ENCODE measurements at places on chromosomes 7 and 10. TPM values are rescaled to one million over a fixed set of nuclear protein-coding genes. Genes with fewer than 3 reads are reported as not detected.

Gene UNC5B
- total RNA-seq = 8.0 TPM

DNA sequence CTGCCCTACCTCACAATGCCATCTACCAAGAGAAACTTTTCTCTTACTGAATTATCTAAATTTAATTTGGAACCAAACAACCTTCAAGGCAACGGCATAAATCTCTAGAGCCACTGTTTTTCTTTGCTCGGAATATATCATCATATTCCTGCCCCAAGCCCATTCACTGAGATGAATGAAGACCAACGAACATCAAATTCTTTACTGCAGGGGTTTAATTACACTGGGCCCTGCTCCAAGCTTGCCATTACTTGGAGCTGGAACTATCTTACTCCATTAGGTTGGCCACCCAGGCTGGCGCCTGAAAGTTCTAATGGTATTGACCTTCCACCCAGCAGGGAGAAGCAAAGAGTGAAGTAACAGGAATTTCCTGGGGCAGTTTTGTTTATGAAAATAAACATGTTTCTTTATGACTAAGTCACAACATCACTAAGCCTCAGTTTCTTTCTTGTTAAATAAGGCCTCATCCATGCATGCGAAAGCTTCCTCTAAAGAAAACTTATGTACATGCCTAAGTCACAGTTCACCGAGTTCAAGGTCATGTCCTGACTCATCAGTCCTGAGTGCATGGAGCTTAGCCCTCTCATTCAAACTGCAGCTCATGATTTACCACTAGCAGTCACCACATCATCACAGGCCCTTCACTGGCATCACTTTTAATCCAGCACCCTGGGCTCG lies 42.1 kb upstream of the ANAPC16 start:
- no peak for DNase-seq

Gene TDRD1
- total RNA-seq = not detected

GRCh38 chr10:77072836-77073662 lies 564.6 kb downstream of the KCNMA1 start:
- no peak for DNase-seq

Gene CYP2E1
- 0.13 TPM for total RNA-seq

Gene TLX1
- total RNA-seq = 0.60 TPM

- no peak for DNase-seq
Measured at GRCh38 chr7:1539181-1539881, 8.8 kb downstream of the MAFK start.

Gene TPST1
- total RNA-seq = 31.7 TPM

GRCh38 chr7:92750946-92751345 lies 85.4 kb downstream of the CDK6 start:
- no peak for DNase-seq

GRCh38 chr7:11182736-11183135 lies 209.1 kb downstream of the PHF14 start:
- DNase-seq = no peak

Gene UPF2
- 15.7 TPM for total RNA-seq

DNA sequence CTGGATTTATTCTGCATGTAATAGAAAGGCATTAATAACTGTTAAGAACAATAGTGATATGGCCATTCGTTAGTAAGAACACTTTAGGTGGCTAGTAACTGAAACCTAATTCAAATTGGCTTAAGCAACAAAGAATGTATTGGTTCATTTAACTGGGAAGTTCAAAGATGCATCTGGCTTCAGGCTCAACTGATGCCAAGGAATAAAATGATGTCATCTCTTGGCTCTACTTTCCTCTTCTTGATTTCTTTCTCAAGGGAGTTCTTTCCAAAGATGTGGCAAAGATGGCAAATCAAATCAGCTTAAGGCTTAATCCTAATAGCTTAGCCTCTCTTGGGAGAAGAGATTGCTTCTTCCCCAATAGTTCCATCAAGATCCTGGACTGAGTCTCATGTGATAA lies 51.6 kb downstream of the PIK3CG start:
- DNase-seq = no peak

Gene ENTPD1
- total RNA-seq = 5.7 TPM

DNA sequence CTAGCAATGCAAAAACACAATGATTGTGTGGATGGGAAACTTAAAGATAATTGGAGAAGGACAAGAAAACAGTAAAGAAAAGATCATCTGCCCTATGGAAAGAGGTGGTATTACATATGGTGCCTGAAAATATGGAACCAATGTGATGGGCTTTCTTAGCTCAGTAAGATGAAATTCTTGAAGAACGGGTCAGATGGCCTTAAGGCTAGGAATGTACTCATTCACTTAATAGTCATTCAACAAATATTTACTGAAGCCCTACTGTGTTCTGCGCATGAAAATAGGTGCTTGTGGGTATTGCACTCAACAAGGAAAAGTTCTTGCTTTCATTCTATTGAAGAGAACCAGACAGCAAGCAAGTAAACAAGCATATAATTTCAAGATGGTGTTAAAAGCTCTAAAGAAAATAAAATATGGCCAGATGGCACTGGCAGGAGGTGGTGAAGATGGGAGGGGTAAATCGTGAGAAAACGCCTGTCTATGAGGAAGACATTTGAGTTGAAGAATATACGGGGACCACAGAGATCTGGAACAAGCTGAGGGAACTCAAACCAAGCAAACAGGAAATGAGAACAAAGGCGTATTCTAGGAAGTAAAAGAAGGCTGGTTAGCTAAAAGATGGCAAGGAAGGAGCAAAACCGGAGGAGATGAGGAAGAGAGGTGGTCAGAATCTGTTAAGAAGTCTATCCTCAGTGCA lies 179.7 kb downstream of the ANK3 start:
- DNase-seq = no peak

DNA sequence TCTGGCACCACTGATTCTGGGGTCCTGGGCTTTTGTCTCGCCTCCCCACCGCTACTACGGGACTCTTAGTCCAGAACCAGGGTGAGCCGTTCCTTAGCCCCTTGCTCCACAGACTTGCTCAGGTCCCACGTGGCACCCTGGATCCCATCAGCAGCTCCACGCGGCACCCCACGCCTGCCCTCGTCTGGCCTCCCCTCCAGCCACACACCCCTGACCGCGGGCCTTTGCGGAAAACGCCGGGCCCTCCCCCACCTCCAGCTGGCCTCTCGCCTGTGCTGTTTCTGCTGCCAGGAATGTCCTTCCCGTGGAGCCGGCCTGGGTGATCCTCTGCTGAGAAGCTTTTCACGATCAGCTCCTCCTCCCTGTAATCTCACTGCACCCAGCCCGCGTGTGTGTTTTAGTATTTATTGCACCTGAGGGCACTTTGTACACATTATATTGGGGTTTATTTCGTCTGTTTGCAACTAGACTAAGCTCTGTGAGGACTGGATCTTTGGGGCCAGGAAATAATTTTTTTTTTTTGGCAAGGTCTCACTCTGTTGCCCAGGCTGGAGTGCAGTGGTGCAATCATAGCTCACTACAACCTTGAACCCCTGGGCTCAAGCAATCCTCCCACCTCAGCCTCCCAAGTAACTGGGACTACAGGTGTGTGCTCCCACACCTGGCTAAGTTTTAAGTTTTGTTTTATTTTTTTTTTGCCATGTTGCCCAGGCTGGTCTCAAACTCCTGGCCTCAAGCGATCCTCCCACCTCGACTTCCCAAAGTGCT lies 10.5 kb upstream of the TTYH3 start:
- DNase-seq = no peak
